ENCODE measurements at places on chromosomes 6 and 20. TPM values are rescaled to one million over a fixed set of nuclear protein-coding genes. Genes with fewer than 3 reads are reported as not detected.

The ARMH2 gene
- not detected for polyA plus RNA-seq

The SENP6 gene
- polyA plus RNA-seq: 29.8 TPM

The DEF6 gene
- polyA plus RNA-seq: 0.07 TPM

The MATN4 gene
- 0.08 TPM for polyA plus RNA-seq

The ECT2L gene
- polyA plus RNA-seq: not detected

- no peak for DNase-seq
These were observed 5.3 kb downstream of the TRIM39 start for GRCh38 chr6:30331981-30332380.

GRCh38 chr6:168050881-168051586 lies 28.0 kb downstream of the FRMD1 start:
- DNase-seq: no peak

- DNase-seq: no peak
These were observed 62.4 kb upstream of the TMEM200A start for GRCh38 chr6:130303431-130303830.

GRCh38 chr6:1625794-1626435 lies 16.2 kb downstream of the FOXC1 start:
- no peak for DNase-seq

GRCh38 chr6:5827056-5827904 lies 179.4 kb downstream of the NRN1 start:
- DNase-seq: no peak

- no peak for DNase-seq
These were observed 114.0 kb downstream of the PDSS2 start for GRCh38 chr6:107345393-107345792.

DNA sequence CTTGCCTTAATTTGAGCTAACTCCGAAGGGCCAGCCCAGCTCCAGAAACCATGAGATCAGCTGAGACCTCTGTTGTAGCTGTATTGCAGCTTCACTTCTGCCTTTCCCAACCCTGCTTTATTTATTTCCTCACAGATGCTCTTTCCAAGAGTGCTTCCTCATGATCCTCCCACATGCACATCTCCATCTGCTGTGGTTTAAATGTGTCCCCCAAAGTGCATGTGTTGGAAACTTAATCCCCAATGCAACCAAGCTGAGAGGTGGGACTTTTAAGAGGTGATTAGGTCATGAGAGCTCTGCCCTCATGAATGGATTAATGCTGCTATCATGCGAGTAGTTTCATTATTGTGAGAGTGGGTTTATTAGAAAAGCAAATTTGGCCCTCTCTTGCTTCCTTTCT lies 164.4 kb upstream of the TAB2 start:
- DNase-seq: no peak

DNA sequence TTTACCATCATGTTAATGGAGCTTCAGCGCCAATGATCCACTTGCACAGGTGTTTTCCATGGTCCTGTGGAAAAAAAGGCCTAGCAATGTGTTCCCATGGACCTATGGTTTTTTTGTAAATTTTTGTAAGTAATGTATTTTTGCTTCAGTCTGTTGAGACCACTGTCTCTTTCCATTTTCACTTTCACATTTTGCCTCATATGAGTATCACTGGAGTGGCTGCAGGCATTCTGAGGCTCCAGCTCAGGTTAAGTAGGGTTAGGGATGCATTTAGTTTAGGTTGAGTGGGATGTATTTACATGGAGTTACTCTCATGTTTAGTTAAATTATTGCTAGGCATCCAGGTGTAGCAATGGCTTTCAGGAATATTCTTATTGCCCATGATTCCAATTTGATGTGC lies 19.2 kb upstream of the LMBRD1 start:
- no peak for DNase-seq

- DNase-seq: no peak
These were observed 28.3 kb downstream of the PHACTR3 start for GRCh38 chr20:59632541-59633113.

GRCh38 chr20:34374209-34374760 lies 11.2 kb downstream of the ITCH start:
- DNase-seq: no peak

- DNase-seq: no peak
These were observed 680.9 kb downstream of the MAFB start for GRCh38 chr20:40008177-40008576.

DNA sequence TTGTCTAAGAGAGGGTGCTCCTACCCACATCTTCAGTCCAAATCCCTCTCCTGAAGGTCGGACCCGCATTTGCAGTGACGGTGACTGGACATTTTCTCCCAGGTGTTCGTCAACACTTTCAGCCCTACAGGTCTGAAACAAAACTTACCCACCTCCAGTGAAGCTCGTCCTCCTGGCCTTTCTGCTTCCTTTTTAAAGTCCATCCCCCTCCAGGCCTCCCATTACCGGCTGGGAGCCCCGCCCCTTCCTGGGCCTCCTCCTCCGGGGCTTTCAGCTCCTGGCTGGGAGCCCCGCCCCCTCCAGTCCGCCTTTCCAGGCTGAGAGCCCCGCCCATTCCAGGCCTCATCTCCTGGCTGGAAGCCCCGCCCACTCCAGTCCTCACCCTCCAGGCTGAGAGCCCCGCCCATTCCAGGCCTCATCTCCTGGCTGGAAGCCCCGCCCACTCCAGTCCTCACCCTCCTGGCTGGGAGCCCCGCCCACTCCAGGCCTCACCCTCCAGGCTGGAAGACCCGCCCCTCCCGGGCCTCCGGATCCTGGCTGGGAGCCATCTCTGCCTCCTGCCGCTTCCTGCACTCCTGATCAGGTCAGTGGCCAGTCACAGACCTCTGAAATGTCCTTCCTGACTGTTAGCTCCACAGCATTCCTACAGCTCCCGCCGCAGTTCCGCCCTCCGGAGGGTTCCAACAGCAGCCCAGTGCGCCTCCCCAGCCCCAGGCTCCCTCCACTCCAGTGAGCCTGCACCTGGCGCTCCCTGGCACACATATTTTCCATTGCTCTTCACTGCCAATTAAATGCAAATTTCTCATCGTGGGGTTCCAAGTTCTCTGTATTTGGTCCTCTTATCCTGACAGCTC lies 98.5 kb downstream of the LY86 start:
- peak; percentile 88 for DNase-seq

- peak; percentile 12 for DNase-seq
These were observed 37.9 kb upstream of the MAS1 start for GRCh38 chr6:159852877-159853276.

DNA sequence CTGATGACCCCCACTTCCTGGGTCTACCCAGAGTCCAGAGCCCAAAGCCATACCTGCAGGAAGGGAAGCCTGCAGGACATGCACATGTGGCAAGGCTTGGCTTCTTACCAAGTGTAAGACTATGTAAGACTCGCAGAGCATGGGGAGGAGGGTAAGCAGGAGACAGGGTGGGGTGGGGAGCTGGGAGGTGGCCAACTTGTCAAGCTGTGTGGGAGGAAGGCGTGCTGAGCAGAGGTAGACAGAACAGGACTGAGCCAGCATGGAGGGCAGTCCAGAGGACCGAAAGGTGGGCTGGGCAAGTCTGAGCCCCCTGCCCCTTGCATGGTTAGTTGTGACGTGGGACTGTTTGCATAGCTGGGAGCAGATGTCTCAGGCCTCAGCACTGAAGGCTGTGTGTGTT lies 53.4 kb upstream of the RNF24 start:
- DNase-seq: no peak

GRCh38 chr20:39706184-39706663 lies 744.1 kb downstream of the DHX35 start:
- no peak for DNase-seq

DNA sequence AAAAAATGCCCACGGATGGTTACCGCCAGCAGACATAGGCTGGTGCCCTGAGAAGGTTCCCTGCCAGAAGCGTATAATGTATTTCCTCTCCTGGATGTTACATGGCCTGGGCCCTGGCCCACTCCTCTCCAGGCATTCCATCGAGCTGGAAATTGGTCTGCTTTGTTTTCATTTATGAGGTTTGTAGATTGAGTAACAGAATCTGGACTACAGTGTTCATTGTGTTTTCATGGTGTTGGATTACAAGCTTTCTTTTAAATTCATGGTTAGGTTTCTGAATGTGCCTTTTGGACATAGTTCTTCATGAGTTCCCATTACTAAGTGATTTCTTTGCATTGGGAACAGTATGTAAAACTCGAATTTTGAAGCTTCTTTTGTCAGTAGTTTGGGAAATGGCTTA lies 6.4 kb downstream of the TIAM2 start:
- no peak for DNase-seq

- no peak for DNase-seq
These were observed 133.8 kb downstream of the GMPR start for GRCh38 chr6:16372029-16372776.

DNA sequence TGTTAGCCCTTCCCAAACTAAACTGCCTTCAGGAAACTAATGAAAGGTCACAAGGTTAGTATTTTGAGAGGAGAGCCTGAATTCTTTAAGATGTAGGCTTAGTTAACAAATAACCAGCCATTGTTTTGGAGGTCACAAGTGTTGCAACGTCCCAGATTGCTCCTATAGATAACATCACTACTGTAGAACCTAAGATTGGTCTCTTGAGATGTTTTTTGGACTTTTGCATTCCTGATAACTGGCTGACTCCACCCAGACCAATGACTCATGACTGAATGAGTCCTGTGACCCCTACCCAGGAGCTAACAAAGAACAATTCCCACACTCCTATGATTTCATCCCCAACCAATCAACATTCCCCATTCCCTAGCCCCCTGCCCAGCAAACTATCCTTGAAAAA lies 178.8 kb downstream of the SCP2D1 start:
- peak; percentile 35 for DNase-seq

DNA sequence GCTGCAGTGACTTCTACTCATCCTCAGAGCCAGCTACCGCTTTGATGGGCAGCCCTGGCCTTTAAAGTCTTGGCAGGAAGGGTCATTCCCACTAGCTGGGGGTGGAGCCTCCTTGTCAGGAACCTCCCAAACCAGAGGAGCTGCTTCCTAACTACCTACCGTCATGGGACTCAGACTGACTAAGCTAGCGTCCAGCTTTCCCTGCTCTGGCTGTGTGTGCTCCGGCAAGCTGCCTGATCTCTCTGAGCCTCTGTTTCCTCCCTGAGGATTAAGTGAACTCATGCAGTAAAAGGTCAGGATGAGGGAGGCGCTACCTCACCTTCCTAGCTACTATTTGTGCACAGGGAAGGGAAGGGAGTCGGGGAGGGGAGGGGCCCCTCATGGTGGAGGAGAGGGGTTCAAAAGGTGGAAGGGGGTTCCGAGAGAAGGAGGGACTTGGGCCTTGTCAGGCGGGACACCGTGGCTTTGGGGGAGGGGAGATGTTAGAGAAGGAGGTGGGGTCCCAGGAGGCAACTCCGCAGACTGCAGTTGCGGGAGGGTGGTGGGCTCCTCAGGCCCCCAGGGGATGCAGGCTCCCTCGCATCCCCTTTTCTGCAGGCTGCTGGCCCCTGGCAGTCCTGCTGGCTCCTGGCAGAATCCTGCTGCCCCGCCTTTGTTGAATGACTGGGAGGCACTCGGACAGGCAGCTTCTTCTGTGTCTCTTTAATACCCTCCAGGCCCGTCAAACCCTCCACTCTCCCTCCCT lies 9.8 kb downstream of the DUSP15 start:
- DNase-seq: peak; percentile 44

DNA sequence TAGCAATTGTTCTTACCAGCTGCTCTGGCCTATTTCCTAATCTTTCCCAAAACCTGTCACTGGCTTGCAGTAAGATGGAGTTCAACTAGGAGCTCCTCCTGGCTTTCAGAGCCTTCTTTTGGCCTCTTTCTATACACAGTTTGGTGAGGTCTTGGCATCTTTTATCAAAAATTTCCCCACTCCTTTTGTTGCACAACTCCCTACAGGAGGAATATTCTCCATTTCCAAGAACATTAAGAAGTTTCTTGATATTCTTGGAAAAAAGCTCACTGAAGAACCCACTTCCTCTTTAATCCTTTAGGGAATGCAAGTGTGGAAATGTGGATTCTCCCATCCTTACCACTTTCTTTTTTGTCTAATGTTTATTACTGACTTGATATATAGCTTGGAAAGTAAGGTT lies 171.3 kb upstream of the KCNK16 start:
- no peak for DNase-seq

- DNase-seq: no peak
These were observed 28.4 kb upstream of the MAS1L start for GRCh38 chr6:29516108-29516507.

DNA sequence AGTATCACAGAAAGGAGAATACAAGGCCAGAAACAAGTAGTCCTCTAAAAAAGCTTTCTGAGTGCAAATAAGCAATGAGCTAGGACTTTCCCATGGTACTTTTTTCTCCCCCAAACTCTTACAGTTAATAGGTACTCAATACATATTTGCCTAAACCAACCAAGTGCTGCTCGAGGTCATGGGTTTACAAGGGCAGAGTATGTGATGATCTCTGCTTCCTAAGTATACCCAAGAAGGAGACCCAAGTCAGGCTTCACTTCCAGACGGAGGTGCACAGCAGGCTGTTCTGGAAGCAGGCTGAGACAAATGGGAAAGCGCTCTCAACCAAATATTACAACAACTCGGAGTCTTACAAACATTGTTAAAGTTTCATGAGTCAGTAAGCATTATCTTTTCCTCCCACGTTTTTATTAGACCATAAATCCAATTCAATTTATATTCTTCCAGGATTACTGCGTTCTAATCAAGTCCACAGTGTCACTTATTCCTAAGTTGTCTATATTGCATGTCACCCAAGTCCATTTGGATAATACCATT lies 8.1 kb downstream of the FYN start:
- no peak for DNase-seq

DNA sequence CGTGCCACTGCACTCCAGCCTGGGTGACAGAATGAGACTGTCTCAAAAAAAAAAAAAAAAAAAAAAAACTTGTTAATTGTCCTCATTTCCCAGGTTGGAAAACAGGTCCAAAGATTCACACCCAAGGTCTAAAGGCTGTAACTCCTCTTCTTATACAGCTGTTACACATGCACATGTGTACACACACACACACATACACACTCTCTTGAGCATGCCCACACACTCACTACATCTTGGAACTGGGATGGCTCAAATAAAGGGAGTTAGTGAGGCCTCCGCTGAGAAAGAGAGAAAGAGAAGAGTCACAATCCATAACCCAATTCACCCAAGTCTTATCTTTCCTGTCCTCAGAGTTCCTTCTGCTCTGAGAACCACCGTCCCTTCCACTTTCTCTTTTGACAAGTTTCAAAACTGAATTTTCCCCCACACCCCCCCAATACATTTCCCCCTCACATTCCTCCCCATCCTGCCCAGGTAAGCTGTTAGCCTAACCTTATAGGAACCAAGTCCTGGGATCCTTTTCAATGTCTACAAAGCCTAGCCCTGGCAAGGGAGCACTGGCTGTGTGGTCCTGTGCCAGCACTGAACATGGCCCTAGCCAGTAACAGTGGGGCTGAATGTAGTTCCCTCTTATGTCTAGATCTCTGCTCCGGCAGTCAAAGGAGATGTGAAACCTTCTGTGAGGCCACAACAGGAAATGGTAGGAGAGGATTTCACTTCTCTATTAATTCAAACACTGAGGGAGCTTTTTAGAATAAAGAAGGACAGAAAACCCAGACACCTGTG lies 3.2 kb upstream of the HLA-DMB start:
- DNase-seq: no peak

- DNase-seq: no peak
These were observed 8.7 kb downstream of the UBR2 start for GRCh38 chr6:42572523-42572922.
